Central memory CD8-positive, alpha-beta T cell (primary cell): ENCODE measurements at places on chromosomes 12 and 14.

GRCh38 chr12:132765361-132765760 lies 3.7 kb upstream of the ANKLE2 start:
- DNase-seq = no peak

- no peak for DNase-seq
These were observed 2.1 kb upstream of the ARHGAP5 start for GRCh38 chr14:32074887-32075572.

- DNase-seq = no peak
These were observed 70.4 kb upstream of the BTG1 start for GRCh38 chr12:92216092-92216491.

DNA sequence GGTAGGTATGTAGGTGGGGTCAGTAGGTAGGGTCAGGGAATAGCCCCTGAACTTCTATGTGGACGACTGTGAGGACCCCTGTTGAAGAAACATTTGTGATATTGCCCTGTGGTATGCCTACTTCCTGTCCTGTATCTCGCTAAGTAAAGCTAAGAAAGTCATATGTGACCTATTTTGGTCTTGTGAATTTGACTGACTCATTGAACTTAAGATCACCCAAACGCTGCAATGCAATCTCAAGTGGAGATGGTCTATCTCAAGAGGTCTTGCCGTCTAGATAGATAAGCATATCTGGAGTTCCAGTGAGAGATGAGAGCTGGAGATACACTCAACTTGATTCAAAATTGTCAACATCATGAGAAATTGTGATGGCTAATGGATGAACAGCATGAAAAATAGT lies 73.8 kb downstream of the TRAFD1 start:
- no peak for DNase-seq
